ENCODE measurements at places on chromosomes 5 and 9. TPM values are rescaled to one million over a fixed set of nuclear protein-coding genes. Genes with fewer than 3 reads are reported as not detected.

Gene PDE8B
- total RNA-seq, result 1.5 TPM

Gene RASGEF1C
- 0.89 TPM for total RNA-seq

Gene ANKRD18A
- total RNA-seq, result 3.1 TPM

DNA sequence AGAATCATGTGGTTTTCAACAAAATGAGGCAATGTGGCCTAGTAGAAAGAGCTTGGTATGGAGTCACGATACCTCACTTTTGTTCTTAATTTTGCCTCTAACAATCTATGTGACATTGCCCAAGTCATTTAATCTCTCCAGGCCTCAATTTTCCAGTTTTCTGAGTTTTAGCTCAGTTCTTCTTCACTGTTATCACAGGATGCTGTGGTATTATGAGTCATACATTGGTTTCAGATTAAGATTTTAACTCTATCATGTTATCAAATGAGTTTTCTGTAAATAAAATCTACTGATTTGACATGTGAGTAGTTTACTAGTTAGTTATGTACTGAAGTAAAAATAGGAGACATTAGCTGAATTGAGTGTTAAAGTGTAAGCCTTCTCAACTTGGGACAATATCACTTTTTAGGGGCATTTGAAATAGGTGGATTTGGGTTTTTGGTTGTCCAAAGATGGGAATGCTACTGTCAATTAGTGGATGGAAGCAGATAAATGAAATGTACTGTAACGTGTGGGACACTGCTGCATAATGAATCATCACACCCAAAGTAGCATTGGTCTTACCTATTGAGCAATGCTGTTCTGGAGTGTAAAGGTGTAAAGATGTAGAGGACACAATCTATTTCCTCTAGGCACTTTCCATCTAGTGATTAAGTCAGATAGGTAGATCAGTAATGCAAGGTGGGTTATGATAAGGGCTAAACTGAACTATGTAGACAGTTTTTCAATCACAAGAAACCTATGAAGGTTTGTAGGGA, 73.3 kb downstream of the NNT start:
- DNase-seq, result no peak

GRCh38 chr9:128124873-128125579, 2.5 kb downstream of the PTGES2 start:
- DNase-seq, result no peak

GRCh38 chr9:130815242-130815808, 19.7 kb upstream of the ABL1 start:
- DNase-seq, result no peak

DNA sequence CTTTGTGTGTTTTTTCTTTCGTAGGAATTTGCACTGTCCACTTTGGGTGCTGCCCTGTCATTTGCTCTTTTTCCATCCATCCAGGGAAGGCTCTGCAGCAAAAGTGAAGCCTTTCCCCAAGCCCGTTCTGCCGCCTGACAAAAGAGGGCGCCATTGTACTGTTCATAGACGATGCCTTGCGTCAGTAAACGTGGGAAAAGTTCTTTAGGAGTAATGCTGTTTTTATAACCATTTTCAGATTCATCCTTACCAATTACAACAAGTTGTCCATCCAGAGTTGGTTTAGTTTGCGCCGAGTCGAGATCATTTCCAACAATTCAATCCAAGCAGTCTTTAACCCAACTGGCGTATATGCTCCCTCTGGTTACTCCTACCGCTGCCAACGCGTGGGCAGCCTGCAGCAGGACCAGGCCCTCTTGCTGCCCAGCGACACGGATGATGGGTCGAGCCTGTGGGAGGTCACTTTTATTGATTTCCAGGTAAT, 34.3 kb upstream of the RPS23 start:
- DNase-seq, result peak; percentile 82

GRCh38 chr9:95506428-95506677, 10.4 kb downstream of the PTCH1 start:
- DNase-seq, result no peak

GRCh38 chr5:65928322-65928752, 2.0 kb downstream of the ERBIN start:
- DNase-seq, result no peak

DNA sequence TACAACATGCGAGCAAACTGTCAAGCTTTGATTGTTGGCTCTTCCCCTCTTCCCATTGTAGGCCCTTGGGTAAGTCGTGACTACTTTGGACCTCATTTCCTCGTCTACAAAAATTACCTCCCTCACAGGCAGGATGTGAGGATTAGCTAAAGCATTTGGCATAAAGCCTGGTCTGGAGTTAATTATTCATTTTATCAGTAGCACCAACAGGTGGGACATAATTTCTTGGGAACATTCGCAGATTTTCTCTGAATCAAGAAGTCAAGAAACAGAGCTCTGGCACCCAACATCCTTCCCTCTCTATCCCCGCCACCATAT, 39.9 kb upstream of the SEMA6A start:
- no peak for DNase-seq
